ENCODE measurements at places on chromosomes 11 and 22.
A peak's percentile ranks its signal among the peaks of the same experiment; 100 is the strongest.

DNA sequence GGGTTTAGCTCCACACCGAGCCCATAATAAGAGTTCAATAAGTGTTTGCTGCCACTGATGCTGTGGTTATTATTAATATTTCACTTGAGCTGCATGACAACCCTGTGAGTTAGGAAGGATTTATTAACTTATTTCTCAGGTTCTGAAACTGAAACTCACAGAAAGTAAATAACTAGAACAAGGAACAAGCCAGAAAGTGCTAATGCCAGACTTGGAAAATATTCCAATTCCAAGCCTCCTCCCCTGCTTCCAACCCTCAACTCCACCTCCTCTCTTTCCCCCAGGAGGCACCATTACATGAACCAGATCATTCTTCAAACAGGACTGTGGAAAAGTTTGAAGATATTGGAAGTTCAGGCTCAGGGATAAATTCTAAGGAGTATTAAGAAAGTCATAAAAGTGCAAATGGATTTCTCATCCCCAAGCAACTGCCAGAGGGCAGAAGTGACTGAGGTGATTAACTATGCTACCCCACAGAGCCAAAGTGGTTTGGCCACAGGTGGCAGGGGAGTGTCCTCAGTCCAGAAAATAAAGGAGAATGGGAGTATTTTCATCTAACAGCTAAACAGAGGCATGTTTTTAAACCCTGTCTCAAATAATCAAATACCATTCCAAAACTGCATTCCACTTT lies 3.2 kb upstream of the FJX1 start:
- DNase-seq = no peak

DNA sequence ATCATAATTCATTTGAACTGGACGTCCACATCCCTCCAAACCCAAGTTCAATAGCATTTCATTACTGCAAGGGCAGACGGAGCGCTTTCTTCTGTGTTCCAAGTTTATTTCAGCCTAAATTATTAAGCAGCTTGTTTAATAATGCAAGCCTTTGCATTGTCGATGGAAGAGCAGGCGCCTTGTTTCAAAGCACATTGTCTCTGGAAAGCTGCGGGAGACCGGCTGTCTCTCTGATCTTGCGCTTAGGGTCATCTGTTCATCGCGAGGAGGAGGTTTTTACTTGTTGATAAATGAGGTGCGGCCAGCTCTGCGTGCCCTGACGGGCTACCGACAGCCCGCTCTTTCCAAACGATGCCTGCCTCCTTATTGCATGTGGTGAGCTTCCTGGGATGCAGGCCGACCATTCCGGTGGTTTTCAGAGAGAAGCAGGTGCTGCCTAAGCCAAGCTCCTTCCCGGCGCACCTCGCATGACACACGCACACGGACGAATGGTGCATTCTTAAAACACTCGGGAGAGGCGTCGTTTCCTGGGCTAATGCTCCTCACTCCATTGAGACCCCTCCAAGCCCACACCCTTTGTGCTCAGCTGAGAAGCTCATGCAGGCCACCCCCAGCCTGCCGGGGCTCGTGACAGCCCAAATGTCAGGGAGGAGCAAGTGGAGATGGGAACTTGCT lies 456.9 kb downstream of the BRD1 start:
- no peak for DNase-seq

- DNase-seq = no peak
Measured at GRCh38 chr11:70545610-70545912, 147.2 kb downstream of the CTTN start.

- DNase-seq = no peak
Measured at GRCh38 chr22:39087881-39088684, 9.0 kb upstream of the APOBEC3H start.

- DNase-seq = no peak
Measured at GRCh38 chr11:70282012-70282411, 11.5 kb downstream of the PPFIA1 start.

- DNase-seq = peak; percentile 2
Measured at GRCh38 chr22:36552289-36552688, 23.3 kb upstream of the EIF3D start.

GRCh38 chr11:72616655-72617054 lies 57.6 kb downstream of the PDE2A start:
- DNase-seq = no peak

DNA sequence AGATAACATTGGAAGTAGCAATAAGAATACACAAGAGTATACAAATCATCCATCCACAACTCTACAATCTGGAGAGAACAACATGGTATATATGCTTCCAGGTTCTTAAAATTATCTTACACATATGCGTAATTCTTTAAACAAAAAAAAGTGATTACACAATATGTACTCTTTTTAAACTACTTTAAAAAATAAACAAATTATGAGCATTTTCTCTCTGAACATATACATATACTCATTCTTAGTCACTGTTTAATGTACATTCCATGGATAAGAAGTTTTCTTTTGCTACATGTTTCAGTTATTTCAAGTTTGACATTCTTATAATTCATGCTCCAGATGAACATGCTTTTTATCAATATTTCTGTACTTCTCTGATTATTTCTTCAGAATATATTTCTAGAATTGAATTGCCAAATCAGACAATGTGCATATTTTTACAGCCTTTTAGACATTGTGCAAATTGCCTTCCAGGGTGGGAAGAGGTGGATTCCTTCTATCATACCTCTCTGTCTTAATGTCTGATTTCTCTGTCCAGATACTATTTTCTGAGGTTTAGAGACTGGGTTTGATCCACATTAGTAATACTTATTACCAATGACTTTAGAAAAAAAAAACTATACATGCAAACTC lies 551.6 kb downstream of the METTL15 start:
- DNase-seq = no peak

GRCh38 chr11:37465221-37465620 lies 867.2 kb upstream of the RAG2 start:
- no peak for DNase-seq

DNA sequence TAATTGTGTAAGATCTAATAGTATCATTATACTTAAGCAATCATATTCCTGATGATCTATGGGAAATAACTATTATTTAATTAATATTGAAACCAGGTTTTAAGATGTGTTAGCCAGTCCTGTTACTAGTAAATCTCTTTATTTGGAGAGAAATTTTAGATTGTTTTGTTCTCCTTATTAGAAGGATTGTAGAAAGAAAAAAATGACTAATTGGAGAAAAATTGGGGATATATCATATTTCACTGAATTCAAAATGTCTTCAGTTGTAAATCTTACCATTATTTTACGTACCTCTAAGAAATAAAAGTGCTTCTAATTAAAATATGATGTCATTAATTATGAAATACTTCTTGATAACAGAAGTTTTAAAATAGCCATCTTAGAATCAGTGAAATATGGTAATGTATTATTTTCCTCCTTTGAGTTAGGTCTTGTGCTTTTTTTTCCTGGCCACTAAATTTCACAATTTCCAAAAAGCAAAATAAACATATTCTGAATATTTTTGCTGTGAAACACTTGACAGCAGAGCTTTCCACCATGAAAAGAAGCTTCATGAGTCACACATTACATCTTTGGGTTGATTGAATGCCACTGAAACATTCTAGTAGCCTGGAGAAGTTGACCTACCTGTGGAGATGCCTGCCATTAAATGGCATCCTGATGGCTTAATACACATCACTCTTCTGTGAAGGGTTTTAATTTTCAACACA lies 6.4 kb downstream of the BIRC3 start:
- DNase-seq = no peak

GRCh38 chr11:114136686-114137640 lies 77.5 kb downstream of the ZBTB16 start:
- DNase-seq = no peak

- peak; percentile 99 for DNase-seq
Measured at GRCh38 chr11:59668950-59669610, at the start of gene PATL1. PATL1 (minus strand) TSS chr11:59669037; CDS start chr11:59668895, 142 bp downstream.

- DNase-seq = no peak
Measured at GRCh38 chr11:3876613-3877012, 21.1 kb downstream of the STIM1 start.

DNA sequence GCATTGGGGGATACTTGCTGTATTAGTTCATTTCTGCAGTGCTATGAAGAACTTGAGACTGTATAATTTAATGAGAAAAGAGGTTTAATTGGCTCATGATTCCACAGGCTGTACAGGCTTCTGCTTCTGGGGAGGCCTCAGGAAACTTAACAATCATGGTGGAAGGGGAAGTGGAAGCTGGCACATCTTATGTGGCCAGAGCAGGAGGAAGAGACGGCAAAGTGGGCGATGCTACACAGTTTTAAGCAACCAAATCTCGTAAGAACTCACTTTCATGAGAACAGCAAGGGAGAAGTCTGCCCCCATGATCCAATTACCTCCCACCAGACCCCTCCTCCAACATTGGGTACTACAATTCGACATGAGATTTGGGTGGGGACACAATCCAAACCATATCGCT lies 55.1 kb downstream of the TMPRSS5 start:
- no peak for DNase-seq

DNA sequence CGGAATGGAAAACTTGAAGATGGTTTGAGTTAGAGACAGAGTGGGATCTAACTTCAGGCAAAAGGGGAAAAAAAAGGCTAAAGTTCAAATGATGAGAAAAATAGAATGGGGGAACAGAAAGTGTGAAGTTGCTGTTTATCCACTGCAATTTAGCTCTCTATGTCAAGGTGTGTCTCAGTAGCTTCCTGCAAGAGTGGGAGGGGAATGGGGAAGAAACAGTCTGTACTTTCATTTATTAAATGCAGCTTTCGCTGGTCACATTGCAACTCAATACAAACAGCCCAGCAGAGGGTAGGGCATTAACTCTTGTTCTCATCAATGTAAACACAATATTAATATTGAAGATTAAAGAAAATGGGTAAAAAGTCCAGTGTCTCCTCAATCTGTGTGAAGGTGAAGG lies 214.7 kb upstream of the SYN3 start:
- DNase-seq = no peak

- DNase-seq = no peak
Measured at GRCh38 chr11:128409476-128409875, 177.9 kb downstream of the ETS1 start.

Data from CD4-positive, alpha-beta T cell treated with Interleukin-10 for 1 hour (primary cell).